A549 (cell line): ENCODE measurements at places on chromosomes 1 and 21.
A peak's percentile ranks its signal among the peaks of the same experiment; 100 is the strongest.

GRCh38 chr1:221940631-221941030, 198.7 kb upstream of the DUSP10 start:
- DNase-seq = no peak

- DNase-seq = no peak
Measured at GRCh38 chr21:18545908-18546307, 142.3 kb upstream of the TMPRSS15 start.

DNA sequence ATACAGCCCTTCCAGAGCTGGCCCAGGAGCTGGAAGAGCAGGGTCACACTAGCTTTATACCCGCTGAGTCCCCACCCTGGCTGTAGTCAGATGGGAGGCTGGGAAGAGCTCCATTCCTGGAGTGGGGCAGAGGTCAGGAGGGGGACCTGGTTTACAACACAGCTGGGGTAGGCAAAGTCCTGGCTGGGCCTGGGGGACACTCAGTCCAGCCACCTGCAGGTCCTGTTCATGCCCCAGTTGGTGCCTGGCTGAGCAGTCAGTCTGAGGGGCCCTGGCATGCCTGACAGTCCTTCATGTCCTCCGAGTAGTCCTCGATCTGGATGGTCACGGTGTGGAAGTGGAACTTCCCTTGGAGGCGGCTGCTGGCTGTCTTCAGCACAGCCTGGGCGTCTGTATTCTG, 7.0 kb downstream of the SLC30A2 start:
- no peak for DNase-seq

DNA sequence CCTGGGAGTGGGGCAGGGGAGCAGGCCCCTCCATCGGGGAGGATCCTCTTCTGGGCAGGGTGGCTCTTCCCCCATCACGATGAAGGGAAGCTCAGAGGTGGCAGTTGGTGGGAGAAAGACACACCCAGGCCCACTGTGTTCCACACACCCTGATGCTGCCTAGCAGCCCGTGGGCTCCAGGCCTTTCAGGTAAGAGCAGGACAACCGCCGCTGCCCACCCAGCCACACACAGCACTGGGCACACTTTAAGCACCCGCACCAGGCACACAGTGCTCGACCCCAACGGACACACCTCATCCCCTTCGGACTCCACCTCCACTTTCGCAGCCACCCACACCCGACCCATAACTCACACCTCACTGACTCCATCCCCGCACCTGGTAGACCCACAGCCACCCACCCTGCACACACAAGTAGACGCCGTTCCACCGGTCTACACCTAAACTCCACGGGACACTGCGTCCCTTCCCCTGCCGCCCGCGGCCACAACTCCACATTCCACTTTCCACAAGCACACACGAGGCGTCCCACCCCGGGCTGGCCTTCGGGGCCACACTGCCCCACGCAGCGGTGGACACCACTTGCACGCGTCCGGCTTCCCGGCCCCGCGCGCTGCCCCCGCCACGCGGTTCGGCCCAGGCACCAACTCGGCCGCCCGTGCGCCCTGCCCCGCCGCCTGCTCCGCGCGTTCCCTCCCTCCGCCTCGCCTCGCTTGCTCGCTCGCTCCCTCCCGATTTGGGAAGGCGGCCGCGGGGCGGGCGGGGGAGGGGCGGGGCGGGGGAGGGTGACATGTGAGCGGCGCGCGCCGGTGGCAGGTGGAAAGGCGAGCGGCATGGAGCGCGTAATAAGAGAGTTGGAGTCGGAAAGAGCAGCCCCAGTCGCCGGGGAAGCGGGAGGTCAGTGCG, at the start of gene KCNQ4:
TSS of gene KCNQ4 (plus strand) at position 787 of the 905 bp plus-strand sequence. CDS start 307 bp downstream, outside the sequence.
- DNase-seq = no peak

GRCh38 chr1:39268112-39268581, 63.7 kb downstream of the MACF1 start:
- DNase-seq = no peak

GRCh38 chr1:21263653-21264225, 26.5 kb downstream of the ECE1 start:
- DNase-seq = no peak

- DNase-seq = no peak
Measured at GRCh38 chr1:212737559-212737958, 37.9 kb upstream of the BATF3 start.

DNA sequence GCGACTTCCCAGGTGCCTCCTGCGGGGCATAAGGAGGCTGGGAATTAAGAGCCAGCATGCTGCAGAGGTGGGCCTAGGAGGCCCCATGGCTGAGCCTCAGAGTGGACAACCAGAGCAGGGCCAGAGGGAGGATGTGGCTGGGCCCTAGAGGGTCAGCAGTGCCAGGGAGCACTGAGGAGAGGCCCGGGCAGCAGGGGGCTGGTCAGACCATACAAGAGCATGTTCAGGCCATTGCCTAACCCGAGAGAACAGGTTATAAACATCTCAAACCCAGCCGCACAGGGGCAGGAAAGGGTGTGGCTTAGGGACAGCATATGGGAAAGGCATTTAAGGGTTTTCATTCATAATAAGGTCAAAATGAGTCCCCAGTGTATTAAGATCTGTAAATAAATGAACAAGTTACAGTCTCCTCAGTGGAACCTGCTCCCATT, 51.1 kb downstream of the IER5 start:
- DNase-seq = peak; percentile 48

DNA sequence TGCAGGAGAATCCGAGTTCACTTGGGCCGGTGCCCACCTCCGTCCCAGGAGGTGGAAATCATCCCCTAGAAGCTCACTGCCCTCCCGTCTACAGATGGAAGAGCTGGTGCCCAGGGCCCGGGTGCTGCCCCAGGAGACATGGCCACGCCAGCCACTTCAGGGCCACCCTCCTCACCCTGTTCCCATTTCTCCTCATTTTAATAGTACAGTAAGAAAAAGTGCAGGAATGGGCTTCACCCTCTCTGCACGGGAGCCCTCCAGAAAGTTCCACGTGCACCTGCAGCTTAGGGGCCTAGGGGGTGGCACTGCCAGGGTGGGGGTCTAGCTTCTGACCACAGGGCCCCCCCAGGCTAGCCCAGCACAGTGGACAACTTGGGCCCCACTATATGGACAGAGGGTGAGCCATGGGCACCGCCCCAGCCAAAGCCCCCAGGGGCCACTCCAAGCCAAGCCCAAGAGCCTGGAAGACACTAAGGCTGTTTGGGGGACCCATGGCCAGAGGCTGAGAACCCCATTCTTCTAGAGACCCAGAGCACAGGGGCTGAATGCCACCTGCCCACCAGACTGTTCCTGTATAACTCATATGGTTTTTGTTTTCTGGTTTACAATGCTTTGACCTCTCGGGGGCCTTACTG, 3.4 kb upstream of the FTCD start:
- no peak for DNase-seq

DNA sequence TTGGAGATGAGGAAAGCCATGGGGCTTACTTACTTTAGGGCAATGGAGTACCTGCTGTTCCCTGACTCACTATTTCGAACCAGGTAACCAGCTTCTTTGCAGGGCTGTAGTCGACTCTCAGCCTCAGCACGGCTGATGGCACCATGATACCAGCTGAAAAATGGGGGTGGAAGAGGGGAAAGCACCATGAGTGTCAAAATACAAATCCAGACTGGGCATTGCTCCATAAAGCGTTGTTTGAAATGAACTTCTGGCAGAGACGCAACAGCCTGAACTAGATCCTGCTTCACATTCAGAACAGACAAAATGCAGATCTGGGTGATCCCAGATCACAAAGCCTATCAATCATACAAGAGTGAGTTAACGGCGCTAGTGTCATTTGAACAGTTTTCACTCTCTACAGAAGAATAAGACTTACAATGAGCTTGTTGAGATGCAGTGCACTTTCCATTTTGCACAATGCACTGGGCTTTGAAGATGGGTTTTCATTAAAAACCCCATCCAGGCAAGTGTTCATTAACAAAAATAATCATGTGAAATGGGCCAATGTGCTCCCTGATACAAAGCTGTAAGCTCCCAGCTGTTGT, 16.0 kb upstream of the TDRD10 start:
- DNase-seq = no peak

GRCh38 chr1:26070296-26070962, 3.0 kb upstream of the TRIM63 start:
- no peak for DNase-seq

DNA sequence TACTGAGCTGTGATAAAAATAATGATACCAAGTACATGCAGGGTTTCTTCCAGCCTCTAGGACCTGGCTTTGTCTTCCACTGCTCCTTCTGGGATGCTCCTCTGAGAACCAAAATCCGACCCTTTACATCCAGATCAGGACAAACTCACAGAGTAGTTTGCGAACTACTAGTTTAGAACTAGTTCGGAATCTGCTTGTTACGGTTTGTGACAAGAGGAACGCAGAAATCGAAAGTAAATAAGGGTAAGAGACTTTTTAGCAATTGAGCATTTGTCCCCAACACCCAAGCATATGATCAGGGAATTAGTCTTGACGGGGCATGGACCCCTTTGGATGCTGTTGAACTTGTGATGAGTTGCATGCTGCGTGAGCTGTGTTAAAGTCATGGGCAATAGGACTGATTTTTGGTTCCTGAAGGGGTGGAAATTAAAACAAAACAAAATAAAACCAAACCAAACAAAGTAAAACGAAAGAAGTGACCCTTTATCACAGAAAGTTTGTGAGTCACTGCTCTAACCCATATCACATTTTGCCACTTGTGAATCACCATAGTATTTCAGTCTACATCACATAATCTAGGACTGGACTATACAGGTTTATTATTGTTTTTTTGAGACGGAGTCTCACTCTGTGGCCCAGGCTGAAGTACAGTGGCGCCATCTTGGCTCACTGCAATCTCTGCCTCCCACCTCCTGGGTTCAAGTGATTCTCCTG, 35.7 kb upstream of the ERRFI1 start:
- peak; percentile 80 for DNase-seq

DNA sequence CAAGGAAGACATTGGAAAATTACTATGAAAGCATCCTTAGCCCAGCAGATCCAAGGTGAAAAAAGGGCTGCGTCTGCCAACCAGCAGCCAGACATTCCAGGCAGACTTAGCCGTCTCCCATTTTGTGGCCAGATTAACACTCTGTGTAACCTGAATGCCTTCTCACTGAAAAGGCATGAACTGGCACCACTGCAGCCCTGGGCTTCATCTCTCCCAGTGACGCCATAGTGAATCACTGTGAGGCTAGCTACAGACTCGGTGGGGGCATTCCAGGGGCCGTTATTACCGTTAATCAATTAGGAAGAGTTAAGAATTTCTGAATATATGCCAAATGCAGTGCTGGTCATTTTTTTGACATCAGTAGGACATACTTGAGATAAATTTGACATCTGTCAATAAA, 627.4 kb downstream of the LMO4 start:
- peak; percentile 37 for DNase-seq

GRCh38 chr21:41778930-41779600, 12.2 kb upstream of the RIPK4 start:
- no peak for DNase-seq

- no peak for DNase-seq
Measured at GRCh38 chr1:27789540-27790041, 16.6 kb downstream of the STX12 start.

DNA sequence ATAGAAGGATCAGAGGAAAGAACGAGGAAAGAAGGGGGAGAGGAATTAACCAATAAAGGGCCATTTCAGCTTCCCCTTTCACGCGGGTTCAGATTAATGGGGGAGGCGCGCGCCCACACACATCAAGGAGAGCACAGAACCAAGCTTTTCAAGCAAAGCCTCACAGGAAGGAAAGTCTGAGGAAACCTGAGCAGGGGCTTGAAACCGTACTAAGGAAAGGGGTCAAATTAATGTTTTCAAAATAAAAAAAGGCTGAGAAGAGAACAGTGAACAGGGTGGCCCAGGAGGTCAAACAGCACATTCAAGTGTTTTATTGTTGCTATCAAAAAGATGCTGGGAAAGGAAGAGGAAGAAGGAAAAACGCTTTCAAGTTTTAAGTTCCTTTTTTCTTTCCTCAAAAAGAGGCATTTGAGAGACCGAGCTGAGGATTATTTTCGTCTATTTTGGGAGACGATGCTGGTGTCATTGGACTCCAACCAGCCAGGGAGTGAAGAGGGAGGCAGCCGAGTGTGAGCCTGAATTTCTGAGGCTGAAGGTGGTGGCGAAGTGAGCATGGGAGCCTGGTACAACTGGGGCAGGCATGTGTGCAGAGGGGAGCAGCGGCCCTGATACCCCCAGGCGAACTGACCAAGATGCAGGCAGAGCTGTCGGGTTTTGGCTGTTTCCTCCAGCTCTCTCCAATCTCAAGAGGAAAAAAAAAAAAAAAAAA, 88.4 kb downstream of the PROX1 start:
- DNase-seq = no peak

DNA sequence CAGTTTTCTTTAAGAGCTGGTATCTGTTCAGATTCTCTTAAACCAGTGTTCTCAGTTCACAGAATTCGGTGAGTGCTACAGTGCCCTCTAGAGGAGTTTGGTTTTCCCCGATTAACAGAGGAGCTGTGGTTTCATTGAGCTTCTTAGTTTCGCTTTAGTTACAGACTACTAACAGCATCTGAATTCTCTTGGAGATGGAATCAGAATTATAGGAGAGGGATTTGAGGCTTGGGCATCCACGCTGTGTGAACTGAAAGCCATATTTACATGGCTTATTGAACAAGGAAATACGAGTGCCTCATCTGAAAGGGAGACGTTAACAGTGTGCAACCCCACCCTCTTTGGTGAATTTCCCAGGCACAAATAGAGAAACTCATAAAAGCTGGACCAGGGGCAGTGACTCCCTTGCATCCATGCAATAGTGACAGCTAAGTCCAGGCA, 202.0 kb downstream of the USH2A start:
- DNase-seq = peak; percentile 31

DNA sequence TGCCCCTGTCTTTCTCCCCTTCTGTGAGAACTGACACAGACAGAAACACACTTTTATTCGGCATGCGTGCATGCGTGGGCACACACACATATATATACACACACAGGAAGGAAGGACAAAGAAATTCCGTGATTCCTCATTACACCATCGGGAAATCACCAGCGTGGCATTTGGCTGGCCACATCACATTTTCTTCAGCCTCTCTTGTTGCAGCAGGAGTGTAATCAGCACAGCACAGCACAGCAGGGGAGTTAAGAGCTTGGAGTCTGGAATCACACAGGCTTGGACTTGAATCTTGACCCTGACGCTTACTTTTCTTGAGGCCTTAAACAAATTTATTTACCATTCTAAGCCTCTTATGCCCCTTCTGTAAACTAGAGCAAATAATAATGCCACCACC, 45.3 kb upstream of the EPHA8 start:
- no peak for DNase-seq

- no peak for DNase-seq
Measured at GRCh38 chr1:89762386-89762778, 58.5 kb upstream of the LRRC8D start.

DNA sequence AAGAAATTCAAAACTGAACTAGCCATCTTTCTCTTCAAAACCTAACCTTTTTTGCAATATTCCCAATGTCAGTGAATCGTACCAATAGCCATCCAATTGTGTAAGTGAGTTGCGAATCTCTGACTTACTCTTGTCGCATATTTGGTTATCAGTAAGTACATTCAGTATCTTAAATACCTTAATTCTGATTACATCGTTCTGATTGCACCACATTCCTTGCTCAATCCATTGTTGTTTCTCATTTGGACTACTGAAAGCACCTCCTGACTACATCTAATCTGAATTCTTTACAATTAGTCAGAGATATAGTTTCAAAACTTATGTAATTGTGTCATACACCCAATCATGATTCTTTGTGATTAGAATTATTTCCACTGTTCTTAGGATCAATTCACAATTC, 16.8 kb upstream of the BRINP3 start:
- DNase-seq = no peak

GRCh38 chr1:21492356-21492625, 16.9 kb upstream of the ALPL start:
- DNase-seq = no peak
